ENCODE measurements at places on chromosomes 12 and 14.

- DNase-seq: no peak
Measured at GRCh38 chr14:75578786-75579337, 442 bp downstream of the FLVCR2 start.

GRCh38 chr14:67763158-67763822, 53.1 kb downstream of the ZFYVE26 start:
- no peak for DNase-seq

GRCh38 chr14:66380143-66380542, 106.0 kb upstream of the CCDC196 start:
- DNase-seq: no peak

GRCh38 chr14:99664937-99665273, 19.2 kb upstream of the CYP46A1 start:
- no peak for DNase-seq

GRCh38 chr14:86003998-86004397, 474.1 kb downstream of the FLRT2 start:
- no peak for DNase-seq

GRCh38 chr14:27727251-27727770, 1039.3 kb upstream of the FOXG1 start:
- no peak for DNase-seq

DNA sequence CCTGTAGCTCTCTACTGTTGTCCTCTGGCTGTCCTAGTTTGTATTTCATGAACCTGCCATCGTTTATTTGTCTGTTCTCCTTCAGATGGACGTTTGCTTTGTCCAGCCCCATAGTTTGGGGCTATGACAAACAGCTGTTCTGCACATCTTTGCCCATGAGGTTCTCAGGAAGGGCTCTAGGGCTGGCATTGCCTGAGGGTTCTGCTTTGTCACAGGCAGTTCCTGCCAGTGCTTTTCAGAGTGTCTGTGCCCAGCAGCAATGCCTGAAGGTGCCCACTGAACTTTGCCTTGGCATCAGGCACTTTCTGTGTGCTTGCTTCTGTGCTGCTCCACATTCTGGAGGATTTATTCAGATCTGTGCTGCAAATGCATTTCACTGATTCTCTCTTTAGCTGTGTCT, 361.3 kb downstream of the TMEM121 start:
- DNase-seq: no peak

- no peak for DNase-seq
Measured at GRCh38 chr14:50967790-50968189, 23.5 kb upstream of the PYGL start.

GRCh38 chr14:68408680-68409079, 384.2 kb downstream of the ZFP36L1 start:
- no peak for DNase-seq

DNA sequence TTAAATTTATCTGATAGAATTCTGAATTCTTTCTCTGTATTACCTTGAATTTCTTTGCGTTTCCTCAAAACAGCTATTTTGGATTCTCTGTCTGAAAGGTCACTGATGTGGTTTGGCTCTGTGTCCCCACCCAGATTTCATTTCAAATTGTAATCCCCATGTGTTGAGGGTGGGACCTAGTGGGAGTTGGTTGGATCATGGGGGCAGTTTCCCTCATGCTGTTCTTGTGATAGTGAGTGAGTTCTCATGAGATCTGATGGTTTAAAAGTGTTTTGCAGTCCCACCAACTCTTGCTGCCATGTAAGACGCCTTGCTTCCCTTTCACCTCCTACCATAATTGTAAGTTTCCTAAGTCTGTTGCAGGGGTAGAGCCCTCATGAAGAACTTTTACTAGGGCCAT, 34.1 kb upstream of the OR6J1 start:
- DNase-seq: no peak

DNA sequence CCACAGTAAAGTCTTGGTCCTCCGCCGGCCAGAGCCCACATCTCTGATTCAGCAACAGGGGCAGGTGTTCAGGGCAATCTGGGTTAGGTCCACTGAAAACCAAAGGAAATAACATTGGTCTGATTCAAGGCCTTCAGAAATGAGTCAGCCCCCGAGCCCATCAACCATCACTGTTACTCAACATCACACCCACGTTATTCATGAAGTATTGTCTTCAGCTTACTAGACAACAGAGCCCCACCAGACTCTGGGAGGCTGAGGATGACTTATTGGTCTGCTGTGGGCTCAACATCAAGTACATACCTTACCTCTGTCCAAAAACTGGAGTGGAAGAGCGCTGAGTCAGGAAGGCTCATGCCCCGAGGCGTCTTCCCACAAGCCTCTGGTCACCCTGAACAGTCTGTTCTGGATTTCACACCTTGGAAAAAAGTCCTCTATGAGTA, 97.5 kb downstream of the ZFP36L1 start:
- DNase-seq: no peak

DNA sequence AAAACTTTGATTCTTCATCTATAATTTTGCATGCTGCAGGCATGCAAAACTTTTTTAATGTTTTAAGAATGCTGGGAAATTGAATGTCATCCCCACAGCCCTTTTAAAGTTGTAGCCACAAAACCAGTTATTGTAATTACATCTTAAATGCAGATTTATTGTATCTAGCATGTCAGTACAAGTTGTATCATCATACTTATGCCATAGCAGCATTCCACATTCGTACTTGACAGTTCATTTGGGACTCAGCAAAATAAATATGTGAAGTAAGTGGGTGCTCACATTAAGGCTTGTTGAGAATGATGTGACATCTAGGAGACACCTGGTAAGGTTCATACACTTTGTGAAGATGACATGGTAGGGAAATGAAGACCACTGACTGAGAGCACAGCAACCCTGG, 44.0 kb upstream of the GZMB start:
- DNase-seq: no peak

DNA sequence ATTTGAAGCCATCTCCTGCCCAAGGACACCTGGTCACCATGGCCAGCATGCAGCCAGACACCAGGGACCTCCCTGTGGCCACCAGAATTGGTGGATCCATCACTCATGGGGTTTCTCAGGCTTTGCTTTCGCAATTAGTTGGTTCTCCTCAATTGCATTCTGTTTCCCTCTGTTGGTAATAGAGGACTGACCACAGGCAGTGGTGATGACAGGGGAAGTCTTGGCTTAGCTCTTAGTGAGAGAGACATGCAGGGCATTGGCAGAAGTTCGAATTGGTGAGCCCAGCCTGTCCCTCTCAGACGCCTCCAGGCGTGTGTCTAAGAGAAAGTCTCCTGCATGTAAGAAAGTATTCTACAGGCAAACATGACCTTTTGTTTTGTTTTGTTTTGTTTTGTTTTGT, 21.3 kb downstream of the HCAR2 start:
- no peak for DNase-seq

GRCh38 chr12:120775862-120776552, 50.4 kb downstream of the ACADS start:
- no peak for DNase-seq

DNA sequence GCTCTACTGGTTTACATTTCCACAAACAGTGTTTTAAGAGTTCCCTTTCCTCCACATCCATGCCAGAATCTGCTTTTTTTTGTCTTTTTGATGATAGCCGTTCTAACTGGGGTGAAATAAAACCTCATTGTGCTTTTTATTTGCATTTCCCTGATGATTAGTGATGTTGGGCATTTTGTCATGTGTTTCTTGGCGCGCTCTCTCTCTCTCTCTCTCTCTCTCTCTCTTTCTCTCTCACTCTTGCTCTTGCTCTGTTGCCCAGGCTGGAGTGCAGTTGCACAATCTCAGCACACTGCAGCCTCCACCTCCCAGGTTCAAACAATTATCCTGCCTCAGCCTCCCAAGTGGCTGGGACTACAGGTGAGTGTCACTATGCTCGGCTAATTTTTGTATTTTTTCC, 9.6 kb upstream of the MIS18BP1 start:
- no peak for DNase-seq

GRCh38 chr12:49924628-49925246, 21.0 kb upstream of the FAIM2 start:
- DNase-seq: no peak

Measured in activated T-cell treated with anti-CD3 and anti-CD28 coated beads for 4 hours (primary cell).